Activated CD4-positive, alpha-beta T cell treated with anti-CD3 and anti-CD28 coated beads, Interleukin-2, amount 50 U/mL, for 4 hours (primary cell): ENCODE measurements at places on chromosomes 12 and 14.

DNA sequence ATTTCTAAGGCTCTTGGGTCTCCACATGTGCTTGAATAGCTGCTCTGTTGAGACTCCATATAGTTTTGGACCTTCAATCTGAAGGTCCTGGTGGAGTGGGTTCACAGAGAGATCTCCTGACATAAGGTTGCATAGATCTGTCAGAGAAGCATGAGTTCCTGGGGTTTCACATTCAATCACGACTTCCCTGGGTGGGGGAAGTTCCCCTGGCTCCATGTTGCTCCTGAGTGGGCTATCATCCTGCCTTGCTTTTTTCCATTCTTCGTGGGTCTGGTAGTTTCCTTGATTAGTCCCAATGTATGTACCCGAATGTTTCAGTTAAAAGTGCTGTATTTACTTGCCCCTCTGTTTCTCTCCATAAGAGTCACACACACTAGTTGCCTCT is 181.8 kb downstream of the RASSF9 start:
- no peak for DNase-seq

DNA sequence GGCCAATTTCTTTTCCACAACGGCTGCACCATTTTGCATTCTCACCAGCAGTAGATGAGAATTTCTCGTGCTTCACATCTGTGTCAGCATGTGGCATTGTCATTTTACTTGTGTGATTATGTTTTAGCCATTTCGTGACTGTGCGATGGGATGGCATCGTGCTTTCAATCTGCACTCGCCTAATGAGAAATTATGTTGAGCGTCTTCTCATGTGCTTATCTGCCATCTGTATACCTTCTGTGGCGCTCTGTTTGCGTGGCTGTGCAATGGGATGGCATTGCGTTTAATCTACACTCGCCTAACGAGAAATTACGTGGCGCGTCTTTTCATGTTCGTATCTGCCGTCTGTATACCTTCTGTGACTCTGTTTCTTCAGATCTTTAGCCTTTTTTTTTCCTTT is 14.9 kb upstream of the GPR132 start:
- no peak for DNase-seq

DNA sequence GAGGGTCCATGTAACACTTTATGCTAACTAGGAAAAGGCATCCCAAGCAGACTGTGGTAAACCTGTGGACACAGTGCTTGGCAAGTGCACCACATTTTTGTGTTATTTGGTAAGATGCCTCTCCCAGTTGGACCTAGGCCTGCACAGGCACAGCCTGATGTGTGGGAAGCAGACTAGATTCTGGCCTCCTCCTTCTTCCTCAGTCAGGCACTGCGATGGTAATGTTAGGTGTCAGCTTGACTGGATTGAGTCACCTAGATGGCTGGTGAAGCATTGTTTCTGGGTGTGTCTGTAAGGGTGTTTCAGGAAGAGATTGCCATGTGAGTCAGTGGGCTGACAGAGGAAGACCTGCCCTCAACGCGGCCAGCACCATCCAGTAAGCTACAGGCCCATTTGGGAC is 25.3 kb upstream of the RHOJ start:
- DNase-seq = no peak

- DNase-seq = no peak
Observed at GRCh38 chr12:69056743-69057515, 124.0 kb upstream of the CPM start.

DNA sequence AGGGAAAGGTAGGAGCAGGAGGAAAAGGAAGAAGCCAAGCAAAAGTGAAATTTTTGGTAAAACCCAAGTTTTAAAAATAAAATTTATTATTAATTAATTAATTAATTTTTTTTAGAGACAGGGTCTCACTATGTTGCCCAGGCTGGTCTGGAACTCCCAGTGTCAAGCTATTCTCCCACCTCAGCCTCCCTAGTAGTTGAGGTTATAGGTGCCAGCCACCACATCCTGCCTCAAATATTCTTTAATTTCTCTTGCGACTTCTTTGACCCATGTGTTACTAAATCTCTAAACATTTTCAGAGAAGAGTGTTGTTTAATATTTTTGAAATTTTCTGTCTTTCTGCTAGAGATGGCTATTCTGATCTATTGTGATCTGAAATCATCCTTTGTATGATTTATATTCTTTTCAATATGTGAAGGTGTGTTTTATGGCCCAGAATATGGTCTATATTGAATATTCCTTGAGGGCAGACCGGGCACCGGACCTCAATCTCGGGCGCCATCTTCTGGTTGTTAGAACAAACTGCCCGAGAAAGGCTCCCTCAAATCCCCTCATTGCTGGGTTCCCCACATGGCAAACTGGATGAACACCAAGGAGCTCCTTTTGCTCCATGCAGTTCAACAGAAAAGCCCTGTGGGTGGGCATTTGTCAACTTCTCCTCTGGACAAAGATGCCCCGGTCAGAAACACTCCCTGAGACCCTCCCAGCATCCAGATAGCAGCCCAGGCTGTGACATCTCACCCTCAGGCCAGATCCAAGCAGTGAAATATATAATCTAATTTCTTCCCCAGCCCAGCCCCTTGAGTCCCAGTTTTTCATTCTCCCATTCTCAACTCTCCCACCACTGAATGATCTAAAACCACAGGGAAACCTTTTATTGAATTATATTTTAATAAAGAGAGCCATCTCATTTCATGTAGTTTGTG is 110.5 kb downstream of the ASCL4 start:
- DNase-seq = peak; percentile 5

GRCh38 chr14:53952533-53952932 is 4.1 kb downstream of the BMP4 start:
- DNase-seq = no peak

- no peak for DNase-seq
Observed at GRCh38 chr12:25472453-25472852, 80.6 kb downstream of the LMNTD1 start.

GRCh38 chr12:13367973-13368372 is 171.4 kb downstream of the EMP1 start:
- no peak for DNase-seq

- DNase-seq = no peak
Observed at GRCh38 chr12:11998944-11999315, 71.8 kb upstream of the BCL2L14 start.

DNA sequence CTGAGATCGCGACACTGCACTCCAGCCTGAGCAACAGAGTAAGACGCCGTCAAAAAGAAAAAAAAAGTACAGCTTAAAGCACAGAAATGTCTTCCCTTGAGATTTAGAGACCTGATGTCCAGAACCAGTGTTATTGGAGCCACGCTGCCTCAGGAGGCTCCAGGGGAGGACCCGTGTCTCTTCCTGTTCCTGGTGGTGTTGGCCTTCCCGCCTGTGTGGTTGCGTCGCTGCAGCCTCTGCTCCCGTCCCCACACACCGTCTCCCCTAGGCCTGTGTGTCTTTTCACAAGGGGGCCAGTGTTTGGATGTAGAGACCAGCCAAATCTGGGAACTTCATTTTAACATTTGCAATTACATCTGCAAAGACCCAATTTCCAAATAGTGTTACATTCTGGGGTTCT is 8.6 kb upstream of the FBRSL1 start:
- no peak for DNase-seq

DNA sequence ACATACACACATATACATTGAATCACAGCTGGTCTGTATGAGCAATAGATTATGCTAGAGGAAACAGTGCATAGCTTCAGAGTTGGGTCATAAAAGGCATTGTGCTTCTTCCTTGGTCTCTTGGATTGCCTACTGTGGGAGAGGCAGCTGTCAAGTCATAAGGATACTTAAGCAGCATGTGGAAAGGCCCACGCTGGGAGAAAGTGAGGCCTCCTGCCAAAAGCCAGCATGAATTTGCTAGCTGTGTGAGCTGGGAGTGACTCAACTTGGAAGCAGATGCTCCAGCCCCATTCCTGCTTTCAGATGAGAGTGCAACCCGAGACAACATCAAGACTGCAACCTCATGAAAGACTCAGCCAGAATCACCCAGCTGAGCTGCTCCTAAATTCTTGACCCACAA is 311.9 kb upstream of the TBX3 start:
- DNase-seq = no peak

DNA sequence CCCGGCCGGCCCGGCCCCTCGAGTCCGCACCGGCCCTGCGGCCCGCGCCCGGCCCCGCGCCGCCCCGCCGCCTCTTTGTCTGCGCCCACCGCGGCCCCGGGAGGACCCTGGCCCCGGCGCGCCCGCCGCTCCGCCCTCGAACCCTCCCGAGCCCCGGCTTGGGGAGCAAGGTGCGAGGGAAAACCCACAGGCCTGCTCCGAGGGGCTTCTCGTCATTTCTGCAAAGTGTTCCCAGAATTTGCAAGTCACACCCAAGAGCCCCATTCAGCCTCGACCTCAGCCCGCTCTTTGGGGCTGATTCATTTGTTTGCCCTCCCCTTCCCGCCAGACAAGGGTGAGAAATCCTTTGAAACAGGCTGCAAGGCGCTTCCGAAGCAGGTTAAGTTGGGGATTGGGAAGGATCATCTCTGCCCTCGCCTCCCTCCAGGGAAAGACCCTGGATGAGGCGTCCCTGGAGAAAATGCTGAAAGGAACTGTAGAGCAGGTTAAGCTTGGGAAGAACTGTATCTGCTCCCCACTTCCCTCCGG is 325 bp upstream of the CLIP1 start:
- peak; percentile 49 for DNase-seq

GRCh38 chr14:50039734-50040400 is 76.5 kb downstream of the VCPKMT start:
- DNase-seq = no peak

DNA sequence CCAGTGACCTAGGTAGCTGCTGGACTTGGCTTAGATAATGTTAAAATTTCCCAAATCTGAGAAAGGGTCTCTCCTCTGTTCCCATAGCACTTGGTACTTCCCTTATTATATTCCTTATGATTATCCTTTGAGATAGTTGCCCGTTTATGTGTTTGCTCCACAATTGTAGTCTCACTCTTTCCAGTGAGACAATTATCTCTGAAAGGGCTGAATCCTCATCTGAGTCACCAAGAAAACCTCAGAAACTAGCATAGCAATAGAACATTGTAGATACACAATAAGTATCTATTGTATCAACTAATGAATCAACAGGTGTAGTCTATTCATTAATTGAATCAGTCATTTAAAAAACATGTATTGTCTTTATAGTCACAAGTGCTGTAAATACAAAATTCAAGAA is 119.1 kb upstream of the FAR2 start:
- DNase-seq = no peak

DNA sequence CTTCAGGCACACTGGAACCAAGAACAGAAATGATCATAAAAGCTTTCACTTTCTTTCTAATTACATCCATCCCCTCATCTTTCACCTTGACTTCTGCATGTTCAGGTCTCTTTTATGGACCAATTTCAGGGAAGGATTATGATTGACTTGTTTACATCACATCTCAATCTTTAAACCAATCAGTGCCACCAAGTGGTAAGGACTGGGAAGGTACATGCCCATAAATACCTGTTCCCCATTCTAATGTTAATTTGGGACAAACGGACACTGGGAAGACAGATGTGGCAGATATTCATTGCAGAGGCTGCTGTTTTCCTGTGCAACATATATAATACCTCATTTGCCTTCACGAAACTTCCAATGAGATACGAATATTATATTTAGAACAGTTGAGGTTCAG is 978.1 kb downstream of the GALC start:
- no peak for DNase-seq

- no peak for DNase-seq
Observed at GRCh38 chr14:93880021-93880820, 46.9 kb upstream of the FAM181A start.

DNA sequence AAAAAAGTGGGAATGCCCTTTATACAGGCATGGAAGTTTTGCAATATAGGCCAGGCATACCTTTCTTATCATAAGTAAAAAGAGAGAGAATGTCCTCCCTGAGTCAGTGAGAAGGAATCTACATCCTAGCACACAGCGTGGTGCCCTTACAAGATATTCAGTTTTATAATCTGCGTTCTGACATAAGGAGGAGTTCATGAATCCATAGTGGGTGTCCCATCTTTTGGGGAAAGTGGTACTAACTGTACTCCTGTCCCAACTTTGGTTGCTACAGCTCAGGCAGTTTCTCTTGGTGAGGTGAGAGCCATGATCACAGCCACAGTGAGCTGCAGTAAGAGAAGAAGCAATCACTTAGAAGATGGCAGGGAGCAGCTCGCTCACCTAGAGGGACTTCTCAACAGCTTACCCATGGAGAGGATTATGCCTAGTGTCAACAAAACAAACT is 332.9 kb downstream of the BCAT1 start:
- DNase-seq = no peak

DNA sequence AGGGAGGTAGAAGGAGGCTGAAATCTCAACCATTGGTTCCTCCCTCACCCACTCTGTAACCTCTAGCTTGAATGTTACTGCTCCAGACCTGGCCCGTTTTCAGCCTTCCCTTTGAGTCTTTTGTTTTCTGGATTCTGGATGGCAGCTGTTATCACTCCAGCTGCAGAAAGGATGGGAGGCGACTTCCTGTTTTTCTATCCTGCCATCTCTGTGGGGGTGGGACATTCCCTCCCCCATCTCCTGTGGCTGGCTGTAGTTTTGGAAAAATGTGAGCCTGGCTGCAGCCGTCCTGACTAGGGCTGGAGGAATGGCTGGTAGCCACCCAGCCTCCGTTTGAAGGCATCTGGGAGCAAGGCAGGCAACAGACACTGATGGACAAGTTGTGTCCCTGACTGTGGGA is 2.9 kb upstream of the PPFIBP1 start:
- DNase-seq = no peak

- DNase-seq = no peak
Observed at GRCh38 chr12:93390031-93390430, 12.3 kb downstream of the NUDT4 start.

GRCh38 chr12:102435827-102436436 is 44.4 kb downstream of the IGF1 start:
- no peak for DNase-seq

DNA sequence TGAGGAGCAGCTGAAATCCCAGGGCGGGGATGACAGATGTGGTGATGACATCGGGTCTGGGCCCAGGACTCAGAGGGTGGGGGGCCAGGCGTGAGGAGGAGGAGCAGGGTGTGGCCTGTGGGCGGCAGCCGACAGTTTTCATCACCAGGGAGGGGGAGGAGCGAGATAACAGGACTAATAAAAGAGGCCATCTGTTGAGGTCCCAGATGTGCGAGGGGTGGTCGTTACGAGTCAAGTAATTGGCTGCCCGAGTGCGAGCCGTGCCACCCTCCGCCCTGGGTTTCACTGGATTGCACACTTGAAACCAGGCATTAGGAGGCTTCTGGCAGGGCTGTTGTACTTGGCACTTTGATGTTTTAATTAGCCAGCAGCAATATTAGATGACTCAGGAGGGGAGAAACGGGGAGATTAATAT is 67.2 kb downstream of the NOS1 start:
- DNase-seq = no peak

GRCh38 chr14:99733540-99734405 is 49.7 kb downstream of the CYP46A1 start:
- no peak for DNase-seq

GRCh38 chr12:106605254-106605653 is 22.4 kb downstream of the RFX4 start:
- DNase-seq = no peak

GRCh38 chr12:132384916-132385774 is 55.8 kb upstream of the GALNT9 start:
- DNase-seq = no peak

- no peak for DNase-seq
Observed at GRCh38 chr12:94704452-94705306, 54.3 kb upstream of the TMCC3 start.
